NCI-H1930 (cell line): ENCODE measurements at places on chromosomes 5 and 9.

GRCh38 chr5:131496400-131496713 lies 138.7 kb downstream of the RAPGEF6 start:
- DNase-seq = peak; percentile 42

GRCh38 chr5:22908129-22908528 lies 55.0 kb upstream of the CDH12 start:
- DNase-seq = no peak

GRCh38 chr5:40904205-40904993 lies 4.9 kb upstream of the C7 start:
- DNase-seq = peak; percentile 75

DNA sequence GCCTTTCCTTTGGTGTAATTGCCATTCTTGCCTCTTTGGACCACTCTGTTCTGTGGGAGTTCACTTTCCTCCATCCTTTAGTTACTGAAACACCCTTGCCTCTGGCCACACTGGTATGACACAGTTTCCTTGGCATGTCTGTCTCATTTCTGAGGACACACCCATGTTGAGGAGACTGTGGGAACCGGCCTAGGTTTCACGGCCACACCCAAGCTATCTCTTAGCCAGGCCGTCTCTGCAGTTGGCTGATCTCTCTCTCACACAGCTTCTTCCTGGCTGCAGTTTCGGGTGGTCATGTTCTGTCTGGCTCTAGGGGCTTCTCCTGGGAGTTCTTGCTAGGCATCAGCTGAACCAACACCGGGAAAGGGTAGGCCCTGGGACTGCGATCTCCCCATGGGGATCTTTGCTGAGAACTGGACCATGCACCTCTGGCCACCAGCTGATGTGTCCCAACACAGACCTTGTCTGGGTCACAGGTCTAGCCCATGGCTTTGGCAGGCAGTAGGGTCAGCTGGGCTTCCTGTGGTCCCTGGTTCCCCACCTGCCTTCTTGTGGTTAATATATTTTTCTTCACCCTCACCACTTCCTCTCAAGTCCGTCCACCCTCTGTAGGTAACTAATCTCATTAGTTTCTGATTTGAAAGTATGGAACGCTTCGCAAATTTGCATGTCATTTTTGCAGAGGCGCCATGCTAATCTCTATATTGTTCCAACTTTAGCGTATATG lies 24.9 kb downstream of the ARHGEF37 start:
- no peak for DNase-seq

DNA sequence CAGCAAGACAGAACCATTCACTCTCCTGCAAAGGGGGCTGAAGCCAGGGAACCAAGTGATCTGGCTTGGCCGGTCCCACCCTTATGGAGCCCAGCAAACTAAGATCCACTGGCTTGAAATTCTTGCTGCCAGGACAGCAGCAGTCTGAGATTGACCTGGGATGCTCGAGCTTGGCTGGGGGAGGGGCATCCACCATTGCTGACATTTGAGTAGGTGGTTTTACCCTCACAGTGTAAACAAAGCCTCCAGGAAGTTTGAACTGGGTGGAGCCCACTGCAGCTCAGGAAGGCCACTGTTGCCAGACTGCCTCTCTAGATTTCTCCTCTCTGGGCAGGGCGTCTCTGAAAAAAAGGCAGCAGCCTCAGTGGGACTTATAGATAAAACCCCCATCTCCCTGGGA lies 60.5 kb downstream of the TNFSF8 start:
- DNase-seq = no peak

DNA sequence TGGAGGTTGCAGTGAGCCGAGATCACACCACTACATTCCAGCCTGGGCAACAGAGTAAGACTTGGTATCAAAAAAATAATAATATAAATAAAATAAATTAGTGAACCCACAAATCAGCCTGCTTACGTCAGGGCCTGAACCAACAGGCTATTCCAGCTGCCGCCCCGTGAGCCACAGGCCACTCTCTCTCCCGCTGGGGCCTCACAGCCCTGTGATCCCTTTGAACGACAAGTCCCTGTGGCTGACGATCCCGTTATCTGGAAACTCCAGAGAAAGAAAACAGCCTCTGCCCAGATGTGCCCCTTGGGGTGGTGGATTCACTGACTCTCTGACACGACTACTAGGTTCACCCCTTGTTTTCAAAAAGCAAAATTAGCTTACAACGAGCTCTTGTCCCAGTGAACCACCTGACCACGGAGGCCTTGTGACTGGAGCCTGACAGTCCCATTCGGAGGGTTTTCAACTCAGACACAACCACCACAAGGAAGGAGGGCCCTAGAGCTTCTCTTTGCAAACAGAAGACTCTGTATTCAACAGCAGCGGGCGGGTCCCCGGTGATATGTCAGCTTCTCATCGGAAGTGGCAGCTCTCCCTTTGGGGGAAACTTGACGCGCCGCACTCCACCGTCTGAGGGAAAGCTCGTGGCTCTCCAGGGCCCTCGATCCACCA lies 4.4 kb upstream of the DIPK1B start:
- DNase-seq = no peak

- DNase-seq = no peak
Measured at GRCh38 chr5:55143624-55144023, 16.3 kb upstream of the GPX8 start.

- DNase-seq = peak; percentile 92
Measured at GRCh38 chr9:126914458-126915280, at the start of gene RALGPS1. Gene RALGPS1 (plus strand): TSS chr9:126914782. CDS start chr9:126962290, 47,508 bp downstream.

DNA sequence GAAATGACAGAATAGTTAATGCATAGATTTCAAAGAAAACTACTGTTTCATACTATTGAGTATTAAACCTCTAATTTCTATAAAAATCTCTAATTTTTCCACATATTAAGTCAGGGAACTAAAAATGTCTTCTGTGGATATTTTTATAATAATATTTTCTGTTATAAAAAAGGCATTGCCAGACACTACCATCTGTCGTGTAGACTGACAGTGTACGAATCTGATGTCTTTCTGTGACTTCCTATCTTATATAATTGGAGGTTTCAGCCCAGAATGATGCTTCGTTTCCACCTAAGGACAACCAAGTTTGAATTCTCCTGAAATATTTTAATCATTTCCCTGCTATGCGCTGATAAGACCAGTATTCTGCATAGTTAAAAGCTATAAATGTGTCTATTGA lies 456.6 kb upstream of the ARRDC3 start:
- DNase-seq = no peak

DNA sequence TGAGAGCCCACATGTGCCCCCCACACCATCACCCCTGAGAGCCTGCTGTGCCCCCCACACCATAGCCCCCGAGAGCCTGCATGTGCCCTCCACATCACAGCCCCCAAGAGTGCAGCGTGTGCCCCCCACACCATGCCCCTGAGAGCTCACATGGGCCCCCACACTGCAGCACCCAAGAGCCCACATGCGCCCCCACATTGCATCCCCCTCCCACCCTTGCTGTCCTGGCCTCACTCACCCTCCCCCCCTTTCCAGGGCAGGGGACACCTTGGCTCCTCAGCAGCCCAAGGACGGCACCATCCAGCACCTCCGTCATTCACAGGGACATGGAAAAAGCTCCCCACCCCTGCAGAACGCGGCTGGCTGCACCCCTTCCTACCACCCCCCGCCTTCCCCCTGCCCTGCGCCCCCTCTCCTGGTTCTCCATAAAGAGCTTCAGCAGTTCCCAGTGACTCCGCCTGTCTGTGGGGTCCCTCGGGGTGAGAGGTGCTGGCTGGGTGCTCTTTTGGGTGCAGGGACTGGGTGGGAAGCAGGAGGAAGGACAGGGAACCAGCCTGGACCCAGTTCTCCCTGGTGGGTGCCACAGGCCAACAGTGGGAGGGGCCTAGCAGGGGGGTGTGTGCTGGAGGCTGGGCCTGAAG lies 5.0 kb downstream of the LCN1 start:
- DNase-seq = no peak

DNA sequence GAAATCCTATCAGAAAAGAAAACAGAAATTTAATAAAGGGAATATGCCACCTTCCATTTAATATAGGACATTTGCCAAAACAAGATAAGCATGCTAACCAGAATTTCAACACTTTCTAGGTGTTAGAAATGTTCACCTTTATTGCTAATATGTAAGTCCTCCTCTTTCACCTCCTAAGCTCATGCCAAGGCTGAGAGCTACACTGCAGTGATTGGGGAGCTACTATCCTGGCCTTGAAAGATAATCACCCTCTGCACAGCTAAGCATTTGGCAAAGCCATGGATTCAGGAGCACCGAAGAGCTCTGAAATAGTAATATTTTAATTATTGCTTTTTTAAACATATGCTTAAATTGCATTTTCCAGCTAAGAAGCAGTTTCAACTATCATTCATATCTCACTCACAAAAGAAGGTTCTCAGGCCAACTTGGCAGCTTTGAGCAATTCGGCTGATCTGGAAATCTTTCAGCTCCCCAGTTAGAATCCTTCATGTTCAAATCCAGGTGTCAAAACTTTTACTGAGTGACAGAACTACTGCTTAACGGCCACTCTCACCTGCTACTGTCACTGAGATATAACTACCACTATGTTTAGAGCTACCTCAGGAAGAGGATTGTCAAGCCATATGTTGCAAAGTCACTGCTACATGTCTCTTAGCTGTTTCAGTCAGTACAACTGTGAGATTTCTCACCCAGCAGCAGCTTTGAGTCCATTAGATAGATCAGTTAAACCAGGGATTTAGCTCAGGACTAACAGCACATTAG lies 302.0 kb downstream of the NFIB start:
- no peak for DNase-seq

DNA sequence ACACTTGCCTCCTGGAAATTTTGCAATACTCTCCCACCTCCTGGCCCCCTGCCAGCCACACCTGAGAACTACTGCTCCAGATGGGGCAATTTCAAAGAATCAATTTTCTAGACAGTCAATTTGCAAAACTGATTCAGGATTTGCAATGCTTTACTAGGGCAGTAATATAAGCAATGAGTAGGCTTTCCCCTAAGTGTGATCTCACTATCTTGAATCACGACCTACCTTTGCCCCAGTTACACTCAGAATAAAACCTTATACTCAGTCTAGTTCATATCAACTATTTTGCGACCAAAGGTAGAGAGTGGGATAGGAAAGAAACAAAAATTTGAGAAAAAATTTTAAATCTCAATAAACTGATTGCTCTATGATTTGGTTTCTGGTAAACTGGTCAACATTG lies 54.4 kb downstream of the DROSHA start:
- no peak for DNase-seq
